ENCODE measurements at places on chromosomes 12 and 14.

GRCh38 chr12:125346362-125346761 is 281.1 kb downstream of the AACS start:
- no peaks in the 10 kb centered on the region for H3K4me1 ChIP-seq
- H3K36me3 ChIP-seq: no peaks in the 10 kb centered on the region
- no peaks in the 10 kb centered on the region for H3K27me3 ChIP-seq
- H3K4me3 ChIP-seq: no peak overlapping the region

- DNase-seq: no peak
- H3K27ac ChIP-seq: no peak overlapping the region
- peaks cover 5% of the 10 kb centered on the region for H3K36me3 ChIP-seq
- H3K4me1 ChIP-seq: peaks cover 3% of the 10 kb centered on the region
- no peak overlapping the region for H3K4me3 ChIP-seq
These were observed 51.6 kb downstream of the ATP2B1 start for GRCh38 chr12:89657066-89657465.

- no peak overlapping the region for H3K27ac ChIP-seq
- DNase-seq: no peak
- H3K27me3 ChIP-seq: peaks cover 4% of the 10 kb centered on the region
- no peaks in the 10 kb centered on the region for H3K4me1 ChIP-seq
- H3K4me3 ChIP-seq: no peak overlapping the region
- no peaks in the 10 kb centered on the region for H3K36me3 ChIP-seq
These were observed 29.9 kb upstream of the TC2N start for GRCh38 chr14:91897106-91897701.

- DNase-seq: no peak
- no peak overlapping the region for H3K27ac ChIP-seq
These were observed 16.7 kb upstream of the AQP2 start for GRCh38 chr12:49933796-49934195.

DNA sequence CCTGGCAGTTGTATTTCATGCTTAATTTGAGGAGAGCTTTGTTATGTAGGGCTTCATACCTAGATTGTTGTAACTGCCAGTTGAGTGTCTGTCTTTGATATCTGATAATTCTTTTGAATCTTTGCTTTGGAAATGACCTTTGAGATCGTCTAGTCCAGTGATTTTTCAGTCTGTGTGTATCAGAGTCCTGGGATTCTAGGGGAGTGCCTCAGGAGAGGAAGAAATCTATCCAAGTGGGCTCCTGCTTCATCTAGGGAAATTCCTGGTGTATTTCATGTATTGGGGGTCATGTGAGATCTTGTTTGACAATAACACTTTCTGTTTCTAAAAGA is 98.6 kb downstream of the FIGNL2 start:
- no peaks in the 10 kb centered on the region for H3K36me3 ChIP-seq
- H3K4me1 ChIP-seq: no peaks in the 10 kb centered on the region
- no peak for DNase-seq
- H3K4me3 ChIP-seq: no peak overlapping the region
- H3K27me3 ChIP-seq: no peaks in the 10 kb centered on the region

- no peak for DNase-seq
- H3K4me3 ChIP-seq: no peak overlapping the region
- H3K36me3 ChIP-seq: no peaks in the 10 kb centered on the region
- H3K27me3 ChIP-seq: no peaks in the 10 kb centered on the region
- no peak overlapping the region for H3K27ac ChIP-seq
These were observed 264.2 kb downstream of the ADAMTS20 start for GRCh38 chr12:43287706-43288383.

DNA sequence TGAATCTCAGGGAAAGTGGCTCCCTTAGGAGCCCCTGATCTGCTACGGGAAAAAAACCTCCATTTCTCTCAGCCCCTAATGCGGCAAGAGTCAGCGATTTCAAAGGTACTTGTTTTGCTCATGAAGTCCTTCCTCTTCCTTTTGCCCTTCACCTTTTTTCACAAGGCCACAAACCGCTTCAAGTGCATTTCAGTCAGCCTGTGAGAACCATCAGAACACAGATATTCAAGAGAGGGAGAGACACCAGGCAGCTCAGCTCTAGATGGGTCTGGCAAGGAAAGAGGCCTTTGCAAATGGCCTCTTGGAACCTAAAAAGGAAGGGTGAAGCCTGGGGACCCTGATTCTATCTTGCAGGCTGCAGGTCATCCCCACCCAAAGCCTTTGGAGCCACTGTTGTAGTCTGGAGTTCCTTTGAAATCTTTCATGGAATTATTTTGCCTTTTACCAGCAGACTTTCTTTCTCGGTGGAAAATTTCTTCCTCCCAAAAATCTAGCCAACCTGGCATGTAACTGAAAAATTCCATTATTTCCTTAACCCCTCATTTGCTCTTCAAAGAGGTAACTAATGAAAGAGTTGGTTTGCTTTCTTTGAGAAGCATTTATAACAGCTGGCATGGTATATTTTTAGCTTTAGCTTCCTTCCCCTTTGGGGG is 145.0 kb downstream of the SAMD4A start:
- H3K36me3 ChIP-seq: no peaks in the 10 kb centered on the region
- H3K27ac ChIP-seq: no peak overlapping the region
- no peaks in the 10 kb centered on the region for H3K27me3 ChIP-seq
- no peaks in the 10 kb centered on the region for H3K4me1 ChIP-seq
- no peak for DNase-seq

DNA sequence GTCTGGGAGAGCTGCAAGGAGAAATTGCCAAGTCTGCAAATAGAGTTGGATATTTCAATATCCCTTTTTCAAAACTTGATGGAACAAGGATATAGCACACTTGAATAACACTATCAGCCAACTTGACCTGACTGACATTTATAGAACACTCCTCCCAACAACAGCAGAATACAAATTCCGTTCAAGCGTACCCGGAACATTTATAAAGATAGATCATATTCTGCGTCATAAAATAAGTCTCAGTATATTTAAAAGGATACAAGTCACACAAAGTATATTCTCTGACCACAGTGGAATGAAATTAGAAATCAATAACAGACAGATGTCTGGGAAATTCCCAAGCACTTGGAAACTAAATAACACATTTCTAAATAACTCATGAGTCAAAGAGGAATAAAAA is 29.0 kb upstream of the MEG3 start:
- no peaks in the 10 kb centered on the region for H3K36me3 ChIP-seq
- H3K27me3 ChIP-seq: no peaks in the 10 kb centered on the region

GRCh38 chr12:32270818-32271710 is 128.3 kb upstream of the FGD4 start:
- no peaks in the 10 kb centered on the region for H3K36me3 ChIP-seq
- peak overlapping the region; percentile 14 for H3K27ac ChIP-seq
- peaks cover 31% of the 10 kb centered on the region for H3K4me1 ChIP-seq

GRCh38 chr12:110932046-110932445 is 11.7 kb upstream of the MYL2 start:
- peaks cover 22% of the 10 kb centered on the region for H3K27me3 ChIP-seq
- H3K36me3 ChIP-seq: no peaks in the 10 kb centered on the region
- H3K4me1 ChIP-seq: peaks cover 8% of the 10 kb centered on the region

GRCh38 chr14:98415766-98416165 is 856.2 kb downstream of the BCL11B start:
- no peaks in the 10 kb centered on the region for H3K4me1 ChIP-seq
- H3K36me3 ChIP-seq: no peaks in the 10 kb centered on the region
- no peak overlapping the region for H3K4me3 ChIP-seq
- H3K27me3 ChIP-seq: no peaks in the 10 kb centered on the region
- DNase-seq: no peak
- no peak overlapping the region for H3K27ac ChIP-seq

- no peak overlapping the region for H3K4me3 ChIP-seq
- no peaks in the 10 kb centered on the region for H3K27me3 ChIP-seq
- DNase-seq: no peak
- no peak overlapping the region for H3K27ac ChIP-seq
- no peaks in the 10 kb centered on the region for H3K36me3 ChIP-seq
These were observed 323.8 kb downstream of the APAF1 start for GRCh38 chr12:98968896-98969295.

GRCh38 chr12:24600996-24601395 is 347.9 kb downstream of the BCAT1 start:
- no peak for DNase-seq
- no peaks in the 10 kb centered on the region for H3K27me3 ChIP-seq
- H3K4me3 ChIP-seq: no peak overlapping the region
- no peaks in the 10 kb centered on the region for H3K4me1 ChIP-seq

- H3K27ac ChIP-seq: no peak overlapping the region
- H3K36me3 ChIP-seq: no peaks in the 10 kb centered on the region
- no peak for DNase-seq
- H3K27me3 ChIP-seq: no peaks in the 10 kb centered on the region
- no peak overlapping the region for H3K4me3 ChIP-seq
These were observed 22.7 kb downstream of the POLE start for GRCh38 chr12:132664206-132665148.

GRCh38 chr12:98912401-98912974 is 267.4 kb downstream of the APAF1 start:
- no peak for DNase-seq
- no peaks in the 10 kb centered on the region for H3K36me3 ChIP-seq
- no peak overlapping the region for H3K27ac ChIP-seq
- H3K4me3 ChIP-seq: no peak overlapping the region
- H3K27me3 ChIP-seq: no peaks in the 10 kb centered on the region

GRCh38 chr14:63088865-63089264 is 43.6 kb upstream of the KCNH5 start:
- H3K27ac ChIP-seq: no peak overlapping the region
- no peaks in the 10 kb centered on the region for H3K36me3 ChIP-seq
- DNase-seq: no peak
- no peak overlapping the region for H3K4me3 ChIP-seq
- H3K27me3 ChIP-seq: no peaks in the 10 kb centered on the region
- H3K4me1 ChIP-seq: peaks cover 8% of the 10 kb centered on the region

- H3K4me3 ChIP-seq: no peak overlapping the region
- no peak overlapping the region for H3K27ac ChIP-seq
- H3K36me3 ChIP-seq: no peaks in the 10 kb centered on the region
These were observed 35.0 kb downstream of the ACADS start for GRCh38 chr12:120760349-120761254.

DNA sequence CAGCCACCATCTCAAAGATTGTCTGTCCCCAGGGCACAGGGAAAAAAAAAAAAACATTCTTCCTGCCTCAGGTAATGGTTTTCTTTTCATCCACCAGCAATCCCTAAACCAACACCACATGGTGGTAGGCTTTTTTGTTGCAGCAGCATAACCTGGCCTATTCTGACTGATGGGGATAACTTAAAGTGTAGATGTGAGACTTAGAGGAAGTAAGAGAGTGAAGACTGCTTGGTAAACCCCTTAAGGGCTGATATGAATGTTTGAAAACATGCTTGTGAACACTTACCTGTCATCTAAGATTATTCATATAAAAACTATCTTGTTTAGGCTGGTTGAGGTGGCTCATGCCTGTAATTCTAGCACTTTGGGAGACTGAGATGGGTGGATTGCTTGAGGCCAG is 130.2 kb upstream of the RAP1B start:
- H3K4me1 ChIP-seq: no peaks in the 10 kb centered on the region
- H3K27ac ChIP-seq: no peak overlapping the region
- no peaks in the 10 kb centered on the region for H3K27me3 ChIP-seq

DNA sequence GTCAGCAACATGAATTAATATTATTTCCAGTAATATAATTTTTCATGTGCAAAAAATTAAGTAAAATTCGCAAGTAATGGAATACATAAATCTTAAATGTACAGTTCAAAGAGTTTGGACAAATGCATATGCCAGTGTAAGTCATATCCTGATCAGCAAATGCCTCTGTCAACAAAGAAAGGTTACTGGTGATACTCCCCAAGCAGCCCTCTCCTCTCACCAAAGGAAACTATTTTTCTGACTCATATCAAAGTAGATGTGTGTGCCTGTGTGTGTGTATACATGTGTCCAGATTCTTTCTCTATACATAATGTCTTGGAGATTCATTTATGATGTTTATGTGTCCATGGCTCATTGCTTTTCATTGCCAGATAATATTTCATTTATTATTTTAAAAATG is 1035.0 kb downstream of the SLC16A7 start:
- DNase-seq: no peak
- no peaks in the 10 kb centered on the region for H3K27me3 ChIP-seq
- no peak overlapping the region for H3K27ac ChIP-seq
- H3K4me1 ChIP-seq: no peaks in the 10 kb centered on the region

DNA sequence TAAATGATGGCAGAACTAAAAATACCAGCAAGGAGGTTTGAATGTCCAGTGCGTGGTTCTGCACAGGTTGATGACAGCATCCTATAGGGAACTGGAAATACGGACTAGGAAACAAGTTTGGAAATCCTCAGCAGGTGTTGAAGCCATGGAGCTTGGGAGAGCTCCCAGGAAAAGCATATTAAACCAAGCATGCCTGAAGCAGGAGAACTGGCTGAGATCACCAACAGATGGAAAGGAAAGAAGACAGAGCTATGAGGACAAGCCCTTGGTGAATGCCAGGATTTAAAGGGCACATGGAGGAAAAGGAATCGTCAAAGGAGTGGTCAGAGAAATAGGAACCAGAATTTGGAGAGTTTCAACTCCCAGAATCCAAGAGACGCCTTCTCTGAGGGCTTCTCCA is 21.2 kb upstream of the ELK3 start:
- H3K4me3 ChIP-seq: no peak overlapping the region
- H3K4me1 ChIP-seq: no peaks in the 10 kb centered on the region
- H3K36me3 ChIP-seq: no peaks in the 10 kb centered on the region
- H3K27me3 ChIP-seq: no peaks in the 10 kb centered on the region
- DNase-seq: no peak

- H3K4me3 ChIP-seq: no peak overlapping the region
- no peaks in the 10 kb centered on the region for H3K27me3 ChIP-seq
- no peaks in the 10 kb centered on the region for H3K36me3 ChIP-seq
- H3K4me1 ChIP-seq: no peaks in the 10 kb centered on the region
These were observed 256.3 kb upstream of the SFSWAP start for GRCh38 chr12:131454418-131455217.

DNA sequence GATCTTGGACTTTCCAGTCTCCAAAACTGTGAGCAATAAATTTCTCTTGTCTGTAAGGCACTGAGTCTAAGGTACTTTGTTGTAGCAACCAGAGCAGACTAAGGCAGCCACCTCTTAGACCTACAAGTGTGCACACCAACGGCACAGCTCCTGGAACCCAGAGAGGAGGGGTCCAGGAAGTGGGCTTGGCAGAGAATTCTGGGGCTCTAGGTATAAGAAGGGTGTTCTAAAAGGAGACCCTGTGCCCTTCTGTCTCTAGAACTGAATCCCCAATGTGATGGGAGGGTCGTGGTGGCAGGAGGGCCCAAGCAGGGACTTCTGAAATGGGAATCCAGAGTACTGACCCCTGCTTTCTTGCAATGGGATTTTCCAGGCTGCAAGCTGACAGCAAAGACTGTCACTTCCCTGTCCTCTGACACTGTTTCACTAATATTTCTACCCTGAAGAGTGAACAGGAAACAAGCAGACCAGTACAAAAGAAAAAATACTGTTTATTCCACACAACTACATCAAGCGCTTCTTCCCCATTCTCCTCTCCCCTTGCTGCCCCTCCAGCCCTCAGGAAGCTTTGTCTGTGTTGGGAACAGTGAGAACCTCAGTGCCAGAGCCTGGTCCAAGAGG is 13.6 kb upstream of the TFCP2 start:
- DNase-seq: no peak
- H3K36me3 ChIP-seq: no peaks in the 10 kb centered on the region
- H3K4me1 ChIP-seq: peaks cover 17% of the 10 kb centered on the region
- no peak overlapping the region for H3K27ac ChIP-seq
- no peak overlapping the region for H3K4me3 ChIP-seq

Data from neural progenitor cell (in vitro differentiated cells).